Frontal cortex (tissue), 4 donors: ENCODE measurements at places on chromosomes 16 and 17.

DNA sequence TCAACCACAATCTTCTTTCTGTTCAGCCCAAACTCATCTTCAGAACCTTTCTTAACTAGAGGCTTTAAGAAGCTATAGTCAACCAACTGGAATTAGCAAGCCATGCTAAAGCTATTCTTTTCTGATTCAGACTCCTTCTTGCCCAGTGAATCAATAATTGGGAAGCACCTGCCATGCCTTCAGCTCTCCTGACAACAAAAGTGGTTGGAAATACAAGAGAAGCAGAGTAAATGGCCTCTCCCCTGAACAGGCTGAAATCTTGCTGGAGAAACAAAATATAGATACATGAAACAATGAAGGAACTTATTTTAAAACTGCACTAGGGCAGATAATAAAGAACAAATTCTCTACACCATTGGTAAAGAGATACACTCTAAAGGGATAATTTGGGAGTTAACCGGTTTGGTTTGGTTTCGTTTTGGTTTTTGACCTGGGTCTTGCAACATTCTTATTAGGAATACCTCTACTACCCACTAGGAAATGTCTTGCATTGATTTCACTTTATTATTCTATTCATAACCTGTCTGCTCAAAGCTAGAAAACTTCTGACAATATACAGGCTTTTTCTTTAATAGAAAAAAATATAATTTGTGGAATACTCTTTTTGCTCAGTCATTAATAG lies 173.6 kb upstream of the DYNLRB2 start:
- DNase-seq = no peak

DNA sequence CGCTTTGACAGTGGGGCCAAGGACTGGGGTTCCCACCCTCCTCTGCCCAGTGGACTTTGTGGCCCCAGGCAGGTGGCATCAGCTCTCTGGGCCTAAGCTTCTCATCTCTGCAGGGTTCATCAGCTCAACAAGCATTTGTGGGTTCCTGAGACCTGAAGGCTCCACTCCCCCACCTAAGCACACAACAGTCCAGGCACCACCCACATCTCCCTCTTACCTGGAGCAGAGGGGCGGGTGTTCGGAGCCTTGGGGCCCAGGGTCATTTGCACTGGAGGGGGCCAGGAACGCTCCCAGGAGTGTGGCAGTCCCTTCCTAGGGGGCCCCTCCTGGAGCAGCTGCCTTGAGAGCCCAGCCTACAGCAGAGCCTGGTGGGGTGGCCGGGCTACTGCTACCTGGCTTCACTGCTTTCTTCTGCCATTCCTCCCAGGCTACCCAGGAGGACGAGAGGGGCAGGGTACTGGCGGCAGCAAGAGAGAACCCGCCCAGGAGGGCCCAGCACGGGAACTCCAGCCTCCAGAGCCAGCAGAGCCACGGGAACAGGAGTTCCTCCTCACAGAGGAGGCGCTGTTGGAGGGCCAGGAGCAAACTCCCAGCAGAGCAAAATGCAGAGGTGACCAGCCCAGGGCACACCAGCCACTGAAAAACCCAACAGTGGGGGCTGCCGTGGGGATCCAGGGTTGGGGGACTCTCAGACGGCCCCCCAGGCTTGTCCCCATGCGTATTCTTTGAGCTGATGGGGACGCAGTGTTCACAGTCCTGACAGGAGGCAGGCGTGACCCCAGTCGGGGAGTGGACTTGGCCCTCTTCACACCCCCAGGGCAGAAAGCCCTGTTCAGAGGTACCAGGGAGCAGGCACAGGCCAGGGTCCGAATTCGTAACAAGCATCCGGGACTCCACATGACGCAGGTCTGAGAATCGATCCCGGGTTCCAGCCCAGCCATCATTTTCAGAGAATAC lies 35.1 kb upstream of the SLC38A10 start:
- no peak for DNase-seq

- no peak for DNase-seq
Measured at GRCh38 chr16:54418903-54419302, 132.3 kb upstream of the IRX3 start.

DNA sequence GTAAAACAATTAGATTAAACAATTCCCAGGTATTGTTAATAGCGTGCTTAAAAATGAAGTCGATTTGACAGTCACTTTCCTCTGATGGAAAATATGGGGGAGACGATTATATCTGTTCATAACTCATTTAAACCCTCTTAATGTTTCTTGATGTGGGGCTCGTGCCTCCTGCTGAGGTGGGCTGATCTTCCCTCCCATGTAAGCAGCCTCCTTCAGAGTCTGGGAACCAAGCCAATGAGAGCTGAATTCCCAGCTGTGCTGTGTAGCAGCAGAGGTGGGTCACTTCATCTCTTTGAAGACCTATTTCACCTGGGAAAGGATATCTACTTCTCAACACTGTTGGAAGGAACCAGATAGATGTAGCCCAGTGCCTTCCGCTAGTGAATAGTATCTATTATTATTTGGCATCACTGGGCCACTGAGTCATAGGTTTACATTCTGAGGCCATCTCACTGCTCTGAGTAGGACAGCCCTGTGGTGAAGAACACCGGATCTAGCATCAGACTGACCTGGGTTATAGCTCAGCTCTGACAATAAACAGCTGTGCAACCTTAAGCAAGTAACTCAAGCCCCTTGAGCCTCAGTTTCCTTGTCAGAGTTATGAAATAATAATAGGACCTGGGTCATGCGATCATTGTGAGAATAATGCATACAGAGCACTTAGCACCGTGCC lies 85.3 kb upstream of the C16orf82 start:
- DNase-seq = no peak

- no peak for DNase-seq
Measured at GRCh38 chr17:46163929-46164594, 29.2 kb downstream of the KANSL1 start.

GRCh38 chr17:70483624-70484023 lies 314.3 kb downstream of the KCNJ2 start:
- DNase-seq = no peak

- no peak for DNase-seq
Measured at GRCh38 chr17:41377546-41377945, 4.6 kb downstream of the KRT34 start.

GRCh38 chr16:23949630-23950290 lies 114.0 kb downstream of the PRKCB start:
- DNase-seq = no peak

- DNase-seq = no peak
Measured at GRCh38 chr16:65154321-65154720, 32.5 kb upstream of the CDH11 start.

DNA sequence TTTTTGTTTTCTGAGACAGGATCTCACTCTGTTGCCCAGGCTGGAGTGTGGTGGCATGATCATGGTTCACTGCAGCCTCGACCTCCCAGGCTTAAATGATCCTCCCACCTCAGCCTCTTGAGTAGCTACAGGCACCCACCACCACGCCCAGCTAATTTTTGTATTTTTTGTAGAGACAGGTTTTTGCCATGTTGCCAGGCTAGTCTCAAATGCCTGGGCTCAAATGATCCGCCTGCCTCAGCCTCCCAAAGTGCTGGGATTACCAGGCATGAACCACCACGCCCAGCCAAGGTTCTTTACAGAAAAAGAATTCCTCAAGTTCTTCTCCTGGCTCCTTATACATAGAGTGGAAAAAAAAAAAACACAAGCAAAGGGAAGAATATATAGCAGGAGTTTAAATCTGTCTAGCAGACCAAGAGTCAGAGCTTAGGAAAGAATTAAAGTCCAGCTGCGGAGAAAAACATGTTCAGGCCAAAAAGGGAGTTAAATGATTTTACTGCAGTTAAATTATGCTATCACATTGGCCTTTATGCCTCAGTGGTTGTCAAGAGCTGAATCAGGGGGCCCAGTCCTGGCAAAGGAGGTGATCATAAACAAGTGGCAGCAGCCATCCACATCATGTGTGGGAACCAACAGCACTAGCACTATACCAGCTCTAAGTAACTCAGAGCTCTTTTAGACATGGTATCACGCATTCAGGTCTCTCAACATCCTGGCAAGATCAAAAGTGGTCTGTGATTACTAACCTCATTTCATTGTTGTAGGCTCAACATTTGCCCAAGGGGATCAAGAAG lies 39.3 kb downstream of the LIG3 start:
- no peak for DNase-seq

DNA sequence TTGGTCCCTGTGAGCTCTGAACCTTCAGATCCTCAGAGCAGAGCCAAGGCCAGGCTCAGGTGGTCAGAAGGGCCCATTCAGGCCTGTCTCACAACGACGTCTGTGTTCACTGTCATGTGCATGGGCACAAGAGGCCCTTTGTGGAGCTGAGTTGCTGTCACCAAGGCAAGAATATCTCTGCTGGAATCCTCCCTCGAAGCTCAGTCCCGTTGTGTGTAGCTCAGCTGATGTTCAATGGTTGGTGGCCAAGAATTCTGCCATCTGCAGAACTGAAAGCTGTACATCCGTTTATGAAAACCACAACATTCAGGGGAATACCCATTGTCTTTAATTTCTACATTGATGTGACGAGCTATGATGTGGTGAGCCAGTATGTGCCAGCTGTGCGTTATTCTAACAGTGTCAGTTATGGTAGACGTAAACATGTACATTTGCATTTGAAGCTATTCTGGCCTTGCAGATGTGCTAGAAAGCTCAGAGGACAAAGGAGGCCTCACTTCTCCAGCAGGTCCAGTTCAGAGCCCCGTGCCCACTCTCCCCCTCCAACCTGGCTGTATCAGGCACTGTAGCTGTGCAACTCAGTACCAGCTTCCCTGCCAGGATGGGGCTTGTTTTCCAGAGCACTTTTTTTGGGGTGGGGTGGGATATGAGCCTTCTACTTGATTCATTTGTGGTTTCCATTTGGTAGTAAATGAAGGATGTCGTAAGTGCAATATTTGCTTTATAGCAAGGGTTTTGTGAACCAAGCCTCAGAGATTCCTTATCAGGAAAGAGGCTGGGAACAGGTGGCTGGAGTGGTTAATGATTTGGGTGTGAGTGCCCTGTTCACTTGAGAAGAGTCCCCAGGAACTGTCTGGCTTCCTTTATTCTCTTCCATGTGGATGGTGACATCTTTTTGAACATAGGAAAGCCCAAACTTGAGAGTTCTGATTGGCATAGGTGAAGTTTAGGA lies 56.1 kb downstream of the B9D1 start:
- peak; percentile 64 for DNase-seq

DNA sequence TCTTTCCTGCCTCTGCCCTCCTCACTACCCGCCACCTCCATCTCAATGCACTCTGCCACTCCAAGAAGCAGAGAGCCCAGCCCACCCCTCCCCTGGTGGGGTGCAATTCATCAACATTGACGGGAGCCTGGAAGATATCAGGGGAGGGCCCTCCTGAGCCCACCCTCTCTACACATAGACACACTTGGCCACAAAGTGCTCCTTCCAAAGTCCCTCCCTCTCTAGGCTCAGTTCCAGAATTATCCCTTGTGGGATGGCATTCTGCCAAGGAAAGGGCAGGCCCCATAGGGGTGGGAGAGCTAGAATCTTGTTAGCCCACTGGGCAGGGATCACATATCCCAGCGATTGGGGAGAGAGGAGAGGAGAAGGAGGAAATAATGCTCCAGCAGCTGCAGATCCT lies 66.2 kb downstream of the TMEM132E start:
- DNase-seq = no peak

- DNase-seq = no peak
Measured at GRCh38 chr17:58282442-58282841, 1.7 kb upstream of the MPO start.

DNA sequence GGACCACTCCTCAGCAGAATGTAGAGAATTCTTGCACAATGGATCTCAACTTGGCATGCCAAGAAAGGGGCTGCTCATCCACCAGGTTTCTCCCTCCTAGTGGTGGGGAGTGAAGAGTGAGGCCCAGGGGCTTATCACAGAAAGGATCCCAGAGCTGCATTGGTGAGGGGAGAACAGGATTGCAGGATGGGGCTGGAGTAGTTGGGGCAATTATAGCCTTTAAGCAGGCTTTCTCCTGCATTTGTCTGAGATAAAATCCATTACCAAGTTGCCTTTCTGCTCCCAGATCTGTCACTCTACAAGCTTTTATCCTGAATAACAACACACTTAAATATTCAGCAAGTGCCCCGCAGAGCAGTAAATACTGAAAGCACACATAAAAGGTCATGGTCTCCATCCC lies 130.8 kb upstream of the CES5A start:
- no peak for DNase-seq

DNA sequence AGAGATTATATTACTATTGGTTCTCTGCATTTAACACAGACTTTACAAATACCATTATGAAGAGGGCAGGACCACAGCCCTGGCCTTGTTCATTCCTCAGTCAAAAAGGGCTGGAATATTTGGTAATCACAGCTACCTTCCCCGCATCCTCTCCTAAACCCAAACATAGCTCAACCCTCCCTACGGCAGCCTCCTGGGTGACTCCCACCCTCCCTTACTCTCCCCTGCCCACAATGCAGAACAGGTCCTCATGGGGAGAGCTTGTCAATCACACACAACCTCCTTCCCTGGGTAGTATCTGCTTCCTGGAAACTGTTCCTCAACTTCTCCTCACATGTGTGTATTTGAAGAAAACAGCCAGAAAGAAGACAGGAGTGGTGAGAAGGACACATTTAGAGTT lies 224.2 kb downstream of the C16orf78 start:
- DNase-seq = no peak

GRCh38 chr16:27760789-27761176 lies 210.8 kb downstream of the KATNIP start:
- DNase-seq = no peak

DNA sequence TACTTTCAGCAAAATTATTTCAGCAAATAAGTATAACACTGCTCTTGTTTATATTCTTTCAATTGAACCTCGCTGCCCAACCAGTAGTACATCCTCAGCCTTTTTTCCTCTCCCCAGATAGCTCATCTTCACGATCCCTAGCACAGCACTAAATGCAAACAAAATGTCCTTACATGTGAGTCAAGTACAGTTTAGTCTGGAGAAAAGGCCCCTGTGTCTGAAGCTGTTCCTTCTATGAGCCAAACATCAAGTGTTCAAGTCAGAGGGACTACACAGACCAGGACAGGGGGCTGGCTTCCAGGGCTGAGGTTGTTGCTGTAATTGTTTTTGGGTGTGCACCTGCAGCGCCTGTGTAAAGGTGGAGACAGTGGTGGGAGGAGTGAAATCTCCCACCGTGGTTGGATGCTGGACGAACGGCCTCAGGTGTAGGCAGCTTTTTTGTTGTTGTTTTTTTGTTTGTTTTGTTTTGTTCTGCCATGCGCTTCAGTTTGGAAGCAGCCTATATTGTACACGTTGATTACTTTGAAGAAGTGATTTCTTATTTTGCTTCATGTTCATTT lies 147.1 kb downstream of the PRKCA start:
- DNase-seq = no peak

DNA sequence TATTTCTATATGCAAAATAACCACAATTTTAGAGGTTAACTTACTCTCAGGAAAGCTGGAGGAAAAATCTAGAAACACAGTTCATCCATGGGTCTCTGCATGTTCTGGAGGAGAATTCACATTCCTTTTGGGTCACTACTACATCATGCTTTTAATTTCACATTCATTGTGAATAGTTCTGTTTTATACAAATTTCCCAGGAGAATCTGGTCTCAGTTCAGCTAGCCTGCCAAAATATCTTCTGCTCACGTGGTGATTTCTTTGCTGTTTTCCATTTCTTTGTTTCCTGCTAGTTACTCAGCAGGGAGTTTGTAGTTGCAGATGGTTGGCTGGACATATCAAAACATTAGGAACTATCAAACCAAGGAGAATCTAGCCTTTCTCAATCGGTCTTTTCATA lies at the start of gene ABCA9:
Gene ABCA9 (minus strand): TSS at position 106 of the 400 bp plus-strand sequence. CDS start 9,801 bp downstream, outside the sequence.
- peak; percentile 4 for DNase-seq
